ENCODE measurements at places on chromosomes 3 and 15.

DNA sequence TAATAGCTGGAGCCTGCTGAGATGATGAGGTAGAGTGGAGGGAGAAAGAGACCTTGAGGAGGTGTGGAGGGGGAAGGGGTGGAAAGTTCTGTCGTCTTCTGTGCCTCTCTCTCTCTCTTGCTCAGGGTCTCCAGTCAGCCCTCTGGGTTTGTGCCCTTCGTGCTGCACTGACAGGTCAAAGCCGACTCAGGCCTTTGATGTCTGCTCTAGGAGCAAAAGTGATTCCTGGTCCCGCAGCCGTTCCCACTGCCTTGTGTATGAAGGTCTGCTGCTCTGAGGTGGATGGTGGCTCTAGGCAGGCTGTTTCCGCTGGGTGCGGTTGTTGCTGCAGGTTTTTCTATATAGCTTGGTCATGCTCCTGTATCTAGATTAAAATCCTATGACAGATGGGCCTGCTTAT lies 89.4 kb downstream of the IGF1R start:
- DNase-seq: no peak

GRCh38 chr15:76501011-76501410 lies 164.4 kb downstream of the ISL2 start:
- DNase-seq: no peak

DNA sequence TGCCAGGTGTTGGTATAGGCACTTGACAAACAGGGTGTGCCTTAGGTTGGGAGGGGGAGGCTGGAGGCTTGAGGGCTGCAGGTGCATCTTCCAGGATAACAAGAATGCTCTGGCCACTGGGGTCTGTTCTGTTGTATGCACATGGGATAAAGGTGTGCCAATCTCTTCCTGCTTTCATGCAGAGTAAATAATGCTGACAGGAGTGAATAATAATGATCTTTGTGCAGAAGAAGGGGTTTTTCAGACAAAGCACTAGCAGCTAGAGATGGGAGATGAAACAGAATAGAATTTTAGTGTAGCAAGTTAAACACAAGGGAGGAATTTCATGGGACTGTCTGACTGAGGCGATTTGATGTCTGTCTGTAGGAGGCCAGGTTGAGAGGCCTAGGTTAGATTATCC lies 1.9 kb upstream of the ROPN1 start:
- no peak for DNase-seq

- no peak for DNase-seq
Measured at GRCh38 chr15:55195996-55196395, 745 bp downstream of the RSL24D1 start.

DNA sequence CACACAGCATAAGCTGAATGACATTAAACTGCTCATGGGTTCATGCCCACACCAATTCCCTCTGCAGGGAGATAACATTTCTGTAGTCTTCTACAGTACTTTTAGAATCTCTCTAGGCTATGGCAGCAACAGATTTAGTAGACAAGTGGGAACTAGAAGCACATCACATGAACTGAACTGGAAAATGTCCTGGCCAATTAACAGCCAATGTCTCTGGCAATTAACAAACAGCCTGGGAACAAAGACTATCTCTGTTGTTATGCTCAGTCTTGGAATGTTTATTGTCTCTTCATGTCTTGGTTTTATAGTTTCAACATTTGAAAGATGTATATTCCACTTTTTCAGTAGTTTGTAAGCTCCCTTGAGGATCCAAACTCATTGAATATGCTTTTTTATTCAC lies 523.2 kb upstream of the NAALADL2 start:
- DNase-seq: no peak

- DNase-seq: peak; percentile 47
Measured at GRCh38 chr3:172869368-172869771, 118.8 kb downstream of the ECT2 start.

DNA sequence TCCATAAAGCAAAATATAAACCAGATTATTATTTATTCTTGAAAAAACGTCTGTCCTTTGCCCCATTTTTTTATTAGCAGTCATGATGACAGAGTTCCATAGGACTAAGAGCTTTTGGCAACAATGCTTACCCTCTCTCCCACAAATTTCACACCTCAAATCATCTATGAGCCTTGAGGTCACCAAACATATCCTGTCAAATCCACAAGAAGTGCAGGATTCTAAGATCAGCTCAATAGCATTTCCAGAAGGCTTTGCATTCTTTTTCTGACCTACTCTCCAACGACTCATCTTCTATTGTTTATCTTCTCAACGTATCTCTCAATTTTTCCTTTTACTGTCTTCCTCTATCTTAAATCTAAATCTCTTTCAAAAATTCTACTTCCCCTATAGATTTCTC lies 619.1 kb upstream of the BCHE start:
- no peak for DNase-seq

GRCh38 chr15:78002996-78003395 lies 74.5 kb downstream of the TBC1D2B start:
- no peak for DNase-seq

- DNase-seq: no peak
Measured at GRCh38 chr15:78668987-78669386, 28.0 kb upstream of the CHRNB4 start.

GRCh38 chr3:36615861-36616260 lies 148.5 kb downstream of the DCLK3 start:
- no peak for DNase-seq

DNA sequence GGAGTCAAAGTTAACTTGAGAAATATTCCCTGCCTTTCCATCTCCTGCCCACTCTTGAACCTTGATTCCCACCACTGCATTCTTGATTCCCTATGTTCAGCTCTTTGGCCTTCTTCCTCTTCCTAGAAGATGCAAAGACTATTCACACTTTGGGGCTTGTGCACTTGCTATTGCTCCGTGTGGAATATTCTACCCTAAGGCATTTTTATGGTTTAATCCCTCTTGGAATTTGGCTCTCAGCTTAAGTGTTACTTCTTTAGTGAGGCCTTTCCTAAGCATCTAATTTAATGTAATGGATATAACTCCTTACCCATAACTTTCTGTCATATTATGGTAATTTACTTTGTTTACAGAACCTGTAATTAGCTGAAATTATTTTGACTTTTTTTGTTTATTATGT lies 318.9 kb upstream of the COL8A1 start:
- DNase-seq: no peak

DNA sequence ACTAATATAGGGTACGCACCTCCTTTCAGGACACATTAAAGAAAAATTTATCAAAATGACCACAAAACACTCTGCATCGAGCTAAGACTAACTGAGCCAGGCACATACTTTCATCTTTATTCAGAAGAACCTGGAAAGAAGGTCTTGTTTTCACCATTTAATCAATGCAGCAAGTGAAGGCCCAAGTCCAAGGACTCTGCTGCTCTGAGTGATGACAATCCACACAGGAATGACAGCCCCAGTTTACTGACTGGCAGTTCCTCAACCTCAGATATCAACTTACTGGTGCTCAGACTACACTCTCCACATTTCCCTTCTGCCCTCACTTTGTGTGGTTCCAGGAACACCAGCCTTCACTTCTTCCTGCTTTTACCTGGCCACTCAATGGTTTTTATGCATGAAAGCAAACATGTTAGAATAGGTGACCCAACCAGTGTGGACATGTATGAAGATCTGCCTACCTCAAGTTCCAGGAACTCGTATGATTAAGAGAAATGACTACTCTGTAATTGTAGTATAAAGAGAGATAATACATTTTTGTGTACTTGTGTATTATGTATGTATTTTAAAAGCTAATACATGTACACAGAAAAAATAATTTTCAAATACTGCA lies 29.1 kb upstream of the RASA2 start:
- peak; percentile 77 for DNase-seq

DNA sequence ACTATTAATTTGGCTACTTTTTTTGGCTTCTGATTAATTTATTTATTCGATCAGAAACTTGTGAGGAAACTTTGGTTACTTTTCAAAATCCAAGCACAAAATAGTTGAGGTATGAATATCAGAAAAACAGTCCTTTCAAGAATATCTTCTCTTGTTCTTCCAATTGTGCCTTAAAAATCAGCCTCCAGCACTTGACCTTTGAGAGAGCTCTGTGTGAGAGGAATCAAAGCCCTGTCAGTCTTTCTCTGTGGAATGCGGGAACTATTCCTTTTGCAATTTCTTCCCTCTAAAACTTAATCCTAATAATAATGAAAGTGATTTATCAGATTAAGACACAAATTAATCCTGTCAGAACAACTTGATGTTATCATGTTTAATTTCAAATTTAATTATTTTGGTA lies 185.9 kb downstream of the ABHD5 start:
- DNase-seq: no peak

DNA sequence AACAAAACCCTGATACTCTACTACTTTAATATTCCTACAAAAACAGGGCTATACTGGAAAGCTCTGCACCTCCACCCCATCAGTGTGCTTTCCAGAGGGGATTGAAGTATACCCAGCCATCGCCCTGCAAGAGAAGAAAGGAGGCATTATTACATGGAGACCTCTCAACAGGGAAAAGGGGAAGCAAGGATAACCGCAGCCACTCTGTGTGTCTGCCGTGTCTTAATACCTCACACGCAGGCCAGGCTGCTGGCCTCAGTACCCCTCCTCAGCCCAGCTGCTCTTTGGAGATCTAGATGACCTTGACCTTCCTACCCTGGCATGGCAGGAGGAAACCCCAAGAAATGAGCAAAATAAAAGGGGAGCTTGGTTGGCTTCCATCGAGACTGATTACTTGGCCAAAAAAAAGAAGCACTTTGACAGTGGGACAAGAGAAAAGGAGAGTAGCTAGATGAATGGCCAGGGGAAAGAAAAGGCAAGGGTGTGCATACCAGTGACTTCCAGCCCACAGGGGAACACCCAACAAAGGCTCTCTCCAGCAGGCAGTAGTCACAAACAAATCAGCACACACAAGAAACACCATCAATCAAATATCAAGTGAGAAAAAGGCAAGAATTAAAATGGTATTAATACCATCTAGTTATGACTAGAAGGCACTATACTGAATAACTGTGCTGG lies 129.4 kb downstream of the STT3B start:
- DNase-seq: no peak

GRCh38 chr15:71752604-71753289 lies 57.6 kb upstream of the NR2E3 start:
- peak; percentile 92 for DNase-seq

- no peak for DNase-seq
Measured at GRCh38 chr3:4751502-4752101, 227.6 kb upstream of the BHLHE40 start.
